Colonic mucosa (tissue), 4 donors: ENCODE measurements at places on chromosomes 6 and 20. TPM values are rescaled to one million over a fixed set of nuclear protein-coding genes. Genes with fewer than 3 reads are reported as not detected.
A peak's percentile ranks its signal among the peaks of the same experiment; 100 is the strongest.

- no peaks in the 10 kb centered on the region for H3K4me1 ChIP-seq
- no peak for DNase-seq
- no peaks in the 10 kb centered on the region for H3K27me3 ChIP-seq
- H3K36me3 ChIP-seq, result no peaks in the 10 kb centered on the region
- H3K4me3 ChIP-seq, result no peak overlapping the region
These were observed 423.8 kb upstream of the ID4 start for GRCh38 chr6:19413323-19413722.

DNA sequence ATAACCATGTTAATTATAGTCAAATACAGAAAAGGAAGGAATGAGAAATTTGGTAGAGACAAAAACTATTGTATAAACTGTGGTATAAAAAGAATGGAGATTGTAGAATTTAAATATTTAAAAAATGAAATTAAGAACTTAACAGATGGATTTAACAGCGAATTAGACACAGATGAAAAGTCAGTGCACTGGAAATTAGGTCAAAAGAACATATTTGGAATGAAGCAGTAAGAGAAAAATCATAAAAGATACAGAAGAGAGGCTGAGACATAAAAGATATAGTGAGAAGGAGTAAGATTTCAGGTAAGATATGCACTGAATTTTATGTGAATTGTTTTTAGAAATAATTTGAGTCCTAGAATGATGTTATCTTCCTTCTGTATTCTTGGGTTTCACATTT is 14.0 kb downstream of the TSPYL4 start:
- no peaks in the 10 kb centered on the region for H3K4me1 ChIP-seq
- no peaks in the 10 kb centered on the region for H3K27me3 ChIP-seq
- H3K4me3 ChIP-seq, result no peak overlapping the region
- DNase-seq, result no peak

DNA sequence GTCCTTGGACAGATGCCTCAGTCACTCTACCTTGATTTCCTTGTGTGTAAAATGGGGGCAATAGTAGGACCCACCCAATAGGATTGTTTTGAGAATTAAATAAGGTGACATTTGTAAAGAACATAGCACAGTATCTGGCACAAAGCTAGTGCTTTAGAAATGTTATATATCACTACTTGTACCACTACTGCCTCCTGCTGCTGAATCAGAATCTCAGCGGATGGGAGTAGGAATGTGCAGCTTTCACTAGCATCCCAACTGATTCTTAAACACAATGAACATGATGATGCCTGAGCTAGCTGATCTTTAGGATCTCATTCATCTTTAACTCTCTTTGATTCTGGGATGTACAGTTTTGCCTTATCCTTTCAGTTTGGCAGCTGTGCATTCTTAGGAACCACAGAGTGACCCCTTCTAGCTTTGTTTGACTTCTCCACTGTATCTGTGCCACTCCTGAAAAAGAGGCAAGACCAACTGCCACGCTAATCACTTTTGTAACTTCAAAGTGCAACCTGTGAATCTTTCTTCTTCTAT is 7.2 kb downstream of the PBOV1 start:
- no peaks in the 10 kb centered on the region for H3K4me1 ChIP-seq
- DNase-seq, result no peak
- H3K4me3 ChIP-seq, result no peak overlapping the region
- H3K36me3 ChIP-seq, result no peaks in the 10 kb centered on the region
- H3K27me3 ChIP-seq, result no peaks in the 10 kb centered on the region

DNA sequence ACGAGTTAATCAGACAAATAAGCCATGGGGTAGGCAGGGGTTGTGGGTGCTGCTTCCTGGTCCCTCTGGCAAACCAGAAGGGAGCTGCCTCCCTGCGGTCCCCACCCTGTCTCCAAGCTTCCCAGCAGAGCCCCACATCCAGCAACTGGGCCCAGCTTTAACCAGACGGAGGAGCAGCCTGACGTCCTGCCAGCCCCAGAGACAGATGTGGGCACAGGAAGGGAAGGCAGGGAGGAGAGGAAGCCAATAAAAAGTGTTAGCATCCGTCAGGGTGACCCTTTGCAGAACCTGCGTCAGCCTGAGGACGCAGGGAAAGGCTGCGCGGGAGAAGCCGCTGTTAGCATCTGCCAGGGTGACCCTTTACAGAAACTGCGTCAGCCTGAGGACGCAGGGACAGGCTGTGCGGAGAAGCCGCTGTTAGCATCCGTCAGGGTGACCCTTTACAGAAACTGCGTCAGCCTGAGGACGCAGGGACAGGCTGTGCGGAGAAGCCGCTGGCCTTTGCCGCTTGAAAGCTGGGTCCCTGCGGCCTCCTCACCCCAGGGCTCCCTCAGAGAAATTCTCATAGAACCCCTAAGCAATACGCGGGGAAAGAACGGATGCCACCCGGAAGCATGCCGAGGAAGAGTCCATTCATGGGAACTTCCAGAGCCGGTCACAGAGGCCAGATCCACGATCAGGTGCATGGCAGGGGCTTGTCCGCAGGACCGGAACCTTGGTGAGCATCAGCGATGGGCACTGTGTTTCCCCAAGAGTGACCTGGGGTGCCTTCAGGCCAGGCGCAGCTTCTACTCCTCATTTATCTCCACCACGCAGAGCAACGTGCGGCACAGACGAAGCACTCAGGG is 15.9 kb downstream of the DLL1 start:
- H3K36me3 ChIP-seq, result no peaks in the 10 kb centered on the region
- H3K4me3 ChIP-seq, result no peak overlapping the region
- no peak for DNase-seq
- no peaks in the 10 kb centered on the region for H3K27me3 ChIP-seq

- H3K4me1 ChIP-seq, result no peaks in the 10 kb centered on the region
- H3K36me3 ChIP-seq, result no peaks in the 10 kb centered on the region
- H3K4me3 ChIP-seq, result no peak overlapping the region
- no peaks in the 10 kb centered on the region for H3K27me3 ChIP-seq
- peak; percentile 7 for DNase-seq
These were observed 3.9 kb upstream of the LRP11 start for GRCh38 chr6:149867876-149868640.

DNA sequence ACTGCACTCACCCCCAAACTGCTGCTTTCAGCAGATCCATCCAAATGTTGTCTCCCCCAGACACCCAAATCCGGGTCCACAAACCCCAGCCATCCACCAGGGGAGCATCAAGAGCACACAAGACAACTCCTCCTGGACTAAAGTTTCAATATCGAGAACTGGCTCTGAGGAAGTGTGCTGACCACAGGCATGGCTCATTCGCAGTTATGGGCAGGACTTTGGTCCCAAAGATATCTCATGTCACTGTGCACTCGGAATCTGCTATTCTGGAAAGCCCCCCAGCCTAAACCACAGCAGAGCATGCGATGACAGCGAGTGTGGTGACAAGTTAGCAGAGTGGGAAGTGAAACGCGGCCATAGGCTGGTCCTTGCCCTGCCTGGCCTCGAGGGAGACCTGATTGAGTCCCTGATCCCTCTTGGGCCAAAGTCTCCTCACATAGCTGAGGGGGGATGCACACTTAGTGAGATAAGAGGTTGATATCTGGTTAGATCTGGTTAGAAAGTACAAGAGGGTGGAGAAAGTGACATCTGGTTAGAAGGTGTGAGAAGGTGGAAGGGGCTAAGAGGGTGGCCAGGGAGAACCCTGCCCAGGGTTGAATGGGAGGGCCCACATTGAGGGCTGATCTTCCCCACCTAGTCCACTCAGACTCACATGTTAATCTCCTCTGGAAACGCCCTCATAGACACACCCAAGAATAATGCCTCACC is 149.7 kb downstream of the MRPL14 start:
- H3K4me1 ChIP-seq, result no peaks in the 10 kb centered on the region
- H3K4me3 ChIP-seq, result no peak overlapping the region

DNA sequence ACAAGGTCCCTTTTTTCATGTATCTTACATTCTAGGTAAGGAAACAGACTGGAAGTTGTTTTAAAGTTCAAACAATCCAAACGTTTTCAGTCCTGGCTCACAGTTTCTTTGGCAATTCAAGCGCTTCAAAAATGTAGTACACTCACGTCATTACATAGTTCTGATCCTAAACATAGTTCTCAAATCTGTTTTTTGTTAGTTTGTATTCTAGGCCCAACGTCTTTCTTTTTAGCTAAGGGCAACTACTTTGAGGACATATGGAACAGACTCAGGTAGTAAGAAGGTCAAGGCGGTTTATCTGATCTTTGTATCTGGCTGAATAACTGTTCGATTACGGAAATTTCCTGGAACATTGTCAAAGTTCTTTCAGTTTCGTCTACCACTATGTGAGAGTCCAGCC is 36.9 kb upstream of the PLCB4 start:
- no peaks in the 10 kb centered on the region for H3K27me3 ChIP-seq
- DNase-seq, result no peak
- no peaks in the 10 kb centered on the region for H3K36me3 ChIP-seq
- no peak overlapping the region for H3K4me3 ChIP-seq

- no peak overlapping the region for H3K4me3 ChIP-seq
- no peaks in the 10 kb centered on the region for H3K36me3 ChIP-seq
- peaks cover 5% of the 10 kb centered on the region for H3K27me3 ChIP-seq
- no peaks in the 10 kb centered on the region for H3K4me1 ChIP-seq
- no peak overlapping the region for H3K27ac ChIP-seq
These were observed 45.4 kb upstream of the DTNBP1 start for GRCh38 chr6:15708231-15708630.

DNA sequence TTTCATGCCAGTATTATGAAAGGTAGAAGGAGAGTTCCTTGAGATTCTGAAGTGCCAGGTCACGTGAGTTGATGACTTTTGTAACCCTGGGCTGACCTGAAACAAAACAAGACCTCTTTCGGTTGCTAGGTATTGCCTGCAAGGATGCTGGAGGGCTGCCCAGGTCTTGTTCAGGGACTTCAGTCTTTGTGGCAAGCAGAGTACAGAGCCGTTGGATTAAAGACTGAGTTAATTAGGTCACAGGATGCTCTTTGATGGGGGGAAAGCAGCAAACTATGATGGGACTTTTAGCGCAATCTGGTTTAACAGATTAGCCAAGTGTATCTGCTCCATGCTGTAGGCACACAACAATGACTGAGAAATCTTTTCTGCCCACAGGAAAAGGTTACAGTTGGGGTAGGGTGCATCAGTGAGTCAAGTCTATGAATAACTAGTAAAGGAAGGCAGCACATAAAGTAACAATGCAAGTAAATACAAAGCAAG is 12.8 kb upstream of the ELOVL5 start:
- no peaks in the 10 kb centered on the region for H3K4me1 ChIP-seq
- no peak overlapping the region for H3K27ac ChIP-seq
- DNase-seq, result no peak
- no peaks in the 10 kb centered on the region for H3K27me3 ChIP-seq
- no peaks in the 10 kb centered on the region for H3K36me3 ChIP-seq

Gene TREML2
- not detected for total RNA-seq
